ENCODE measurements at places on chromosomes 7 and 10.

DNA sequence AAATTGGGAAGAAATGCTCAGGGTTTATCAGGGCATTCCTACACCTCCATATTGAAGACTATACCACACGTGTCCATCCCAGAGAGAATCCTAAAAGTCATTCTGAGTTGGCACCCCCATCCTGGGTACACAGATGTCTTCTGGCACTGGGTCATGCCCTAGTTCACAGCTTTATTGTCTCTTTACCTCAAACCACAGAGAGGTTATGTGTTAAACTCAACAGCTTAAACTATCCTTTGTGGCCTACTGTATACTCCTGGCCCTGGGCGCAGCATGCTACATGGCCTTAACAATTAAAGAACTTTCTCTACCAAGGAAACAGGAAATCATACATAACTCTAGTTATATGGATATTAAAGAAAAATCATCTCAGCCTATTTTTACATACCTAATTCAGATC is 115.6 kb upstream of the SEM1 start:
- DNase-seq, result no peak

GRCh38 chr7:134175334-134176036 is 48.3 kb downstream of the LRGUK start:
- DNase-seq, result no peak

DNA sequence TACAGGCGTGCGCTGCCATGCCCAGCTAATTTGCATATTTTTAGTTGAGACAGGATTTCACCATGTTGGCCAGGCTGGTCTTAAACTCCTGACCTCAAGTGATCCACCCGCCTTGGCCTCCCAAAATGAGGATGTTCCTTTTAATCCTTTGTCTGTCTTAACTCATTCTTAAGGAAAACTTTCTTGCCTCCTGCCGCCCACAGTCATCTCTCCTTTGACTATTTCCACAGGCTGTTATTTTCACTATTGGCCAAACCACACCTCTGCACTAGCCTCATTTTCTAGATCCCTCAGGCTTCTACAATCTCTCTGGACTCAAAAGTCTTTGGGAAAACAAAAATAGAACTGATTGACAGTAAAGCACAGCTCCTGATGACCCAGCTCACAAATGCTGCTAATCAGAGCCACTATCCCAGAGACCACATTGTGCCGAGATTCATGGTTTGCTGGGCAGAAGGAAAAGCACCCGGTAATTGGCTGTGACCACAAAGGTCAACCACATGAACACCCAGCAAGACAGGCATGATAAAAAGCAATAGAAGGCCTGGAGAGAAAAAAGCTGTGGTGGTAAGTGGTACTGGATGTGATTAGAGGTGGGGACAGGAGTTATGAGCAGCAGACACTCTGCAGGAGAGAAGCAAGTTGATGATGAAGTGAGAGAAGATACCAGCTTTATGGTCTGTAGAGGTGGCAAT is 44.1 kb upstream of the ZNRF2 start:
- no peak for DNase-seq

DNA sequence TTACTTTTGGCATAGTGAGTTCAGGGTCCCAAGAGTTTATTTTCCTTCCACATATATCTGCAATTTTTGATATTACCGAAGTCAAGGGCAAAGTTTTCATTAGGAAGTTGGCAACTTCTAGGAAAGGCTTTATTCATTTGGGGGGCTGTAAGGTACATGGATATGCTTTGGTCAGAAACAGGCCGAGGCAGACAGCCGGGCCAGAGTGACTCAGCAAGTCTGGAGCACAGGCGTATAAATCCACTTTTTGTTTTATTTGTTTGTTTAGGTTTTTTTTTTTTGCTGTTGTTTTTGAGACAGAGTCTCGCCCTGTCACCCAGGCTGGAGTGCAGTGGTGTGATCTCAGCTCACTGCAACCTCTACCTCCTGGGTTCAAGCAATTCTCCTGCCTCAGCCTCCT is 3.7 kb downstream of the ZNF680 start:
- DNase-seq, result no peak

DNA sequence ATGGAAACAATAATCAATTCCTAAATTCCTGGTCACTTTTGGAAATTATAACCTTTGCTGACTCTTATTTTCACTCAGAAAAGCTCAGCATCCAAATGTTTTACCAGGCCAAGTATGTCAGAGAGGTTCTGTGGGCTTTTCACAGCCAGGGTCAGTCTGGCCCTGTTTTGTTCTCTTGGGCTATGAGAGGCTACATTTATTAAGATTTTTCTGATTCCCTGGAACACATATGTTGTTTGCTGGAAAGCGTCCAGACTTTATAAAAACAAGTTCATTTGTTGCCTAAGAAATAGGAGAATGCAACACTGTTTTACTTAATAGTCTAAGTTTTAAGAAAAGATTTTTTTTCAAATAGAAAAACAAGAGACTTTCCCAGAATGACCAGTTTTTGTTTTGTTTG is 238.4 kb upstream of the PLXDC2 start:
- DNase-seq, result no peak

- DNase-seq, result no peak
Observed at GRCh38 chr10:63576501-63576900, 55.3 kb downstream of the REEP3 start.

DNA sequence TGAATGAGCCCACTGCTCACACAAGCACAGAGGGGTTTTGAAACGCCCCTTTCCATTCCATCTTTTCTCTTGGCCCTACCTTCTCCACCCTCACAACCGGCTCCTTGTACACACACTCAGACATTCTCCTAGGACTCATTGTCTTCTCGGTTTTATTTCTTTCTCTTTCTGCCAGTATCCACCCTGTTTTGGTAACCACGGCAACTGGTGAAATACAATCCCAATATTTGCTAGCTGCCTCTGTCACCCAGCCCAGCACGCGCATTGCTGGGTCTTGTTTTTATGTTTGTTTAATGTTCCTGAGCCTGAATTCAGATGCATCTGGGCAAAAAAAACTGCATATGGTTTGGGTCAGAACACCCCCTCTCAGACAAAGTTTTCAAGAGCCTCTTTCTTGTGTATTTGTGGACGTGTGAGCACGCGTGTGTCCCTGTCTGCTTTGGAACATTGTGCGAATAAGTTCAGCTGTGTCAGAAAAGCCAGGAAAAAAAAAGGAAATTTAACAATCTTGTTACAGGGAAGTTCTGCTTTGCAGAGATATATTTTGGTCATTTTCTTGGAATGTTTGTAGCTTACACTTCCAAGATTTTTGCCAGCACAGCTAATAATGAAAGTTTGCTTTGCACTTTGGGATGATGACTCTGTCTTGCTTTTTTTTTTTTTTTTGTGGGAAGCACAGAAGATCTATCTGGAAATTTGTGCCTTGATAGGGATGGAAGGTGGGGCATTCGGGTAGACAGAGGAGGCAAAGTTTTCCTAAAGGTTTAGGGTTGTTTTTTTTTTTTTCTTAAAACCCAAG is 225.9 kb downstream of the TRIL start:
- no peak for DNase-seq

DNA sequence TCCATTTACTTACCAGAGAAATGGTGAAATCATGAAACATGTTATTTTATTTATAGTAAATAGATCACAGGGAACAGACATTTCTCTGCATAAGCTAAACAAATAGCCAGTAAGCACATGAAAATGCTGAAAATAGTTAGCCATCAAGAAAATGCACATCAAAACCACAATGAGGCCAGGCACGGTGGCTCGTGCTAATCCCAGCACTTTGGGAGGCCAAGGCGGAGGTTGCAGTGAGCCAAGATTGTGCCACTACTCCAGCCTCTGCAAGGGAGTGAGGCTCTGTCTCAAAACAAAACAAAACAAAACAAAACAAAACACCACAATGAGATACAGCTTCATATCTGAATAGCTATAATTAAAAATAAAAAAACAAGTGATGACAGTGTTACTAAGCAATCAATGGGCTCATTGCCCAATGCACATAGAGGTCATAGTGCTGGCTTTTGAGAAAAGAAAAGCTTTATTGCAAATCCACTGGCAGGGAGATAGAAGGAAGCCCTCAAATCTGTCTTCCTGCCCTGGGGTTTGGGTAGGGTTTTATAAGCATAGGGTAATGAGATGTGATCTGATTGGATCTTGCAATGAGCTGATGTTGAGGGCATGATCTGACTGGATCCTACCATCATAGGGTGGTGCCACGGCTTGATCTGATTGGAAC is 16.2 kb downstream of the CSTF2T start:
- DNase-seq, result no peak

DNA sequence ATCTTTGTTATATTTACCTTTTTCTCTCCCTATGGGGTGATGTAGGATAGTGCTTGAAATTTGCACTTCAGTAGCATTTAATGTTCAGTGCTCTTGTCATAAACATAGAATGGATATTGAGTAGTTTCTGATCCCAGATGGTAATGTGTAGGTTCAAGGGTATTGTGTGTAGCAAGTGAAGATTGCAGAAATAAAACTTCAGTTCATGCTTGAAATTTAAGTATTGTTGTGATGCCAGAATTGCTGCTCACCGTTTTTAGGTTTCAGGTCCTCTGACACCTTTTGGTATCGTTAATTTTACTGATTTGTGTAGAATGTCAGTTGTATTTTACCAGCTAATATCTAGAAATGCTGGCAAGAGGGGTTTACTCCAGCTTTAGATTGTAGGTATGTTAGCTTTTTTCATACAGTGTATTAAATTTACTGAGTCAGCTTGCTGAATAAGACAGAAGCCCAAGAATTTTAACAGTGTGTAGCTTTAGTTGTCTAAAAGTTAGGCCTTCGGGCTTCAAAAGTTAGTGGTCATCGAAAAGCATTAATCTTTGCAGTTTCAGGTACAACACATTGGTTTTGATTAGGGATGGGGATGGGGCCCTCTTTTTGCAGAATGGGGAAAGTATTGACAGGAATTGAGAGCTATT is 1.9 kb downstream of the PTEN start:
- no peak for DNase-seq

- no peak for DNase-seq
Observed at GRCh38 chr10:119772334-119772733, 46.5 kb downstream of the INPP5F start.

All from stimulated activated CD4-positive, alpha-beta T cell treated with anti-CD3 and anti-CD28 coated beads, Interleukin-12 subunit alpha, Interleukin-12 subunit beta, amount 100 ng/mL, for 4 hours (primary cell).